ENCODE measurements at places on chromosomes 1 and 21.

DNA sequence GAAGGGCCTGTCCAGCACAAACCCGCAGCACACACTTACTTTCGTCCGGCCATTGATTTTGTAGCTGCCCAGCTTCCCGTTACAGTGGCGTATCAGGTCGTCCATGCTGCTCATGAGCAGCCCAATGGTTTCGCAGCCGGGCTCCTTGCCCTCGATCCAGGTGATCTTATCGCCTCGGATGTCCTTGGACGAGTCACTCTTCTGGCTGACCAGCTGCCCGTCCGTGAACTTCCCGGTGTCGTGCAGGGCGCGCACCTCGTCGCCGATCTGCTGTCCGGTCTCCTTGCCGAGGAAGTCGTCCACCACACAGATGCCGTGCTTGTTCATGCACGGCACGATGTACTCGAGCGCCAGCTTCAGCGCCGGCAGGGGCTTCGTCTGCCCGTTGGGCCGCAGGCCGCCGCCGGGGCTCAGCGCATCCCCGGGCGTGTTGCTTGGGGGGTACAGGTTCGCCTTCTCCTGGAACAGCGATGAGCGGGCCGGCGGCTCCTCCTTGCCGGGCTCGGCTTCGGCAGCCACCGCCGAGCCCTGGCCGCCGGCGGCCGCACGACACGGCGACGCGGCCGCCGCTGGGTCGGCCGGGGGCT lies 1.0 kb downstream of the EGLN1 start:
- DNase-seq = peak; percentile 46

DNA sequence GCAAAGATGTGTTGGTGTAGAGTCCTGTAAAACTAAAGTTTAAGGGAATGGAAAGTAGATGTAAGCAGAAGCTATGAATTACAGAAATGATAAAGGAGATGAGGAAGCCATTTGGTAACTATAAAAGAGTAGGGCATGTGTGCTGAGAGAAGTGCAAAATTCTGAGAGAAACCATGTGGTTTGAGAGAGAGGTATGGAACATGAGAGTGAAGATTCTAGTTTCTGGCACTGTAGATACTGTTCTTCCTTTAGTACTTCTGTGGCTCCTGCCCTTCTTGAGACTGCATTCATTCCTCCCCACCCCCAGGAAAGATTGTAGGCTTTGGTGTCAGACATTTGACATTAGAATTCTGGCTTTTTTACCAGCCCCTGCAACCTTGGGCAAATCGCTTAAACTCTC lies 15.4 kb downstream of the RALGPS2 start:
- DNase-seq = no peak

DNA sequence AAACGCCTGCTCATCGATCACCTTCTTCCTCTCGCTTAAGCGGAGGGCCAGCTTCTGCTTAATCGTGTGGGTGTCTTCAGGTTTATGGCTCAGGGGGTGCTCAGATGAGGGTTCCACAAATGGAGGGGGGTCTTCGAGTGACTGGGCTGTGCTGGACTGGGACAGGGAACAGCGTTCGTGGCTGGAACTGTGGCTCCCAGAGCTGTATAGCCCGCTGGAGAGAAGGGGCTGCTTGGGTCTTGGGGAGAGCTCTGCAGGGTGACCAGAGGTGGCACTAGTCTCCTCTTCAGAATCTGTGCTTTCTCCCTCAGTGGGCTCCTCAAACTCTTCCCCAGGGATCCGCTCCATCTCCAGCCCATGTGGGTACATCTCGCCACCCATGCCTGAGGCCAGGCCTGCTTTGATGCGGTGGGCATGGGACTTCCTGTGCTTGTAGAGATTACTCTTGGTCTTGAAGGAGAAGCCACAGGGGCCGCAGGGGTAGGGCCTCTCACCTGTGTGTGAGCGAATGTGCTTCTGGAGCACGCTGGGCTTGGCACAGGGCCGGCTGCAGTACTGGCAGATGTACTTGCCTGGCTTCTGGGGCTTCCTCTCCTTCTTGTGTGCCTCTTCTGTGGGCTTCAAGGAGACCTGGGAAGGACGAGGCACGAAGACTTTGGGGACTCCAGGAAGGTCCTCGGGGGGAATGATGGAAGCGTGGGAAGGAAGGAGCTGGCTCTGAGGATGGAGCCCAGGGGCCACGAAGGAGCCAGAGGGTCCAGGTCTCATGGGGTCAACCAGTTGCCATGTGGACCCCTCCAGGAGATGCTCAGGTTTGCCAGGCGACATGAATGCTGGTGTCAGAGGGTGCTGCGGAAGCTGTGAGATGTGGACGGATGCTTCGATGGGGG lies 99.4 kb upstream of the EDN2 start:
- DNase-seq = no peak

GRCh38 chr1:62439652-62440371 lies 3.0 kb downstream of the USP1 start:
- DNase-seq = no peak

GRCh38 chr1:57353654-57354053 lies 70.2 kb downstream of the DAB1 start:
- peak; percentile 49 for DNase-seq

DNA sequence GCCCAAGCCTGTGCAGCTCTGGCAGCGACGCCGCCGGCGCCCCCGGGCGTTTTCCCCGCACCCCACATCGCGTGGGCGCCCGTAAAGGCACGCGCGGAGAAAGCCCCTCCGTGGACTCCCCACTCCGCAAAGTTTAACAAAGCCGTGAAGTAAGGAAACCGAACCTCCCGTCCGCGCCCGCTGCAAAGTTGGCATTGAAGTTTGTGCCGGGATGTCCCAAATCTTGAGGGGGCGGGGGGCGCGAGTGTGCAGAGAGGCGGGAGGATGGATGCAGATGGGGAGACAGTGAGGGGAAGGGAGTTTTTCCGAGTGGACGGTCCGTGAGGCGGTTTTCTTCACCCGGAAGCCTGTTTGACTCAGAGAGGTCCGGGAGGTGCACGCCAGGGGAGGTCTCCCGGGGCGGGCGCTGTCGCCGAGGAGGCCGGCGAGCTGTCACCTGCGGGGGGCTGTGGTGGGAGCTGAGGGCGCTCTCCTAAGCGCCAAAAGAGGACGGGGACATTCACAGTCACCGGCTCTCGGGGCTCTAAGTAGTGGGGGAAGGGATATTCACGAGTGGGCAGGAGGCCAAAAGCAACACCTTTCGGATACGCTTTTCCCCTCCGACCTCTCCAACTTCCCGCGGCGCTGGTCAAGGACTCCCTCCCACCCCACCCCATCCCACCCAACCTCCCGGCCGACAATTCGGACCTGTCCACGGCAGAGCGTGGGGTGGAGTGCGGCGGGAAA lies 1.3 kb downstream of the WLS start:
- no peak for DNase-seq

DNA sequence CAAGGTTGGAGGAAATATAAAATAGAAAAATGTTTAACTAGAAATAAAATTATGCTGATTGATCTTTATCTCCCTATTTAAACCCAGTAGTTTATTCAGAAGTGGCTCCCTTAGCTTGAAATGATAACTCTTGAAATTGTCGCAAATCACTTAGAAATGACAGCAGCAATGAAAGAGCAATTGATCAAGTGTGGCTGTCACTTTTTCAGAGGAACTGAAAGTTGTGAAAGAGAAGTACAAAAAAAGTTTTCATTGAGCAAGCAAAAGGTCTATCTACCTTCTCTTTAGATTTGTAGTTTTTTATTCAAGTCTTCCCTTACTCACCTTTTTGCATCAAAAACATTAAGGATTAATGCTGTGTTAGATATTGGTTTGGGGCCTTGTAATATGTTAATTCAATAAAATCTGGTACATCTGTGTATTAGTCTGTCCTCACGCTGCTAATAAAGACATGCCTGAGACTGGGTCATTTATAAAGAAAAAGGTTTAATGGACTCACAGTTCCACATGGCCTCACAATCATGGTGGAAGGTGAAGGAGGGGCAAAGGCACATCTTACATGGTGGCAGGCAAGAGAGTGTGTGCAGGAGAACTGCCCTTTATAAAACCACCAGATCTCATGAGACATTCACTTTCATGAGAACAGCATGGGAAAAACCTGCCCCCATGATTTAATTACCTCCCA lies 48.3 kb downstream of the LRRC8C start:
- no peak for DNase-seq

DNA sequence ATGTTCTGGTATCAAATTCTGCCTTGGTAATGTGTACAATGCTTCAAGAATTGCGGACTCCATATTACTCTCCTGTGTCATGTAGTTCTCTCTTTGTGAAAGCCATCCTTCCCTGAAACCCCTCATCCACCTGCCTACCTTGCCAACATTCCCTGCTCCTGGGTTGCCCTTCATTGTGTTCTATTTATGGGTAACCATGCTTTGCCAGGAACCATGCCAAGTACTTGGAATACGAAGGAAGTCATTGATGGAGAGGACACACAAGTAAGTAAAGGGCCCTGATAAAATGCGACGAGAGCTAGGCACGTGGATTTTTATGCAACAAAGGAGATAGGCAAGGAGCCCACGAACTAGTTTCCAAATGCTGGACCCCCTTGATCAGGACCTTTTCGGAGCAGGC lies 300.8 kb downstream of the DISC1 start:
- no peak for DNase-seq

GRCh38 chr21:42632336-42632751 lies 21.1 kb upstream of the PDE9A start:
- DNase-seq = no peak

DNA sequence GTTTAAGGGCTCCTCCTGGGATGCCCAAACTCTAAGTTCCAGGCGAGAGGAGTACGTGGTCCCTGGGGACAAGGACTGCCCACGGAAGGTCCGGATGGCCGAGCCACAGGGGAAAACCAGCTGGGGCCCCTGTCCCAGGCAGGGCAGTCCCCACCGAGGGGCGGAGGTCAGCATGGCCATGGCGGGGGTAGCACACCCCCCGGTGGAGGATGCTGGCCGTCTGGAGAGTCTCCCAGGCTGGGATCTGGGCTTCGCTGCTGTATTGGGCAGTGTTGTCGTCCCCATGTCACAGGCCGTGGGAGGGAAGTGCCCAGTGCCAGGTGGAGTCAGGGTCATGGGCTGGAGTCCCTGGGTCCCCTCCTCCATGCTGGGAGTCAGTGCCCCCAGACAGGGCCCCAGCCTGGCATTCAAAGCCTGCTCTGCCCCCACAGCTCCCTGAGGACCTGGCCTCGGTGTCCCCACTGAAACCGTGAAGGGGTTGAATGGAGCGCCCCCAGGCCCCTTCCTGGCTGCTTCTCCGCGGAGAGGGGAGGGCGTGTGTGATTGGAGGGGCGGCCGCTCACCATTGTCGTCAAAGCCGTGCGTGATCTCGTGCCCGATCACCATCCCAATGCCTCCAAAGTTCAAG lies 6.8 kb downstream of the PRXL2B start:
- DNase-seq = no peak

GRCh38 chr1:110608247-110608646 lies 2.1 kb upstream of the KCNA2 start:
- DNase-seq = no peak

- no peak for DNase-seq
Observed at GRCh38 chr1:208148380-208148779, 95.8 kb downstream of the PLXNA2 start.

GRCh38 chr1:195766709-195767108 lies 841.5 kb downstream of the KCNT2 start:
- DNase-seq = no peak

DNA sequence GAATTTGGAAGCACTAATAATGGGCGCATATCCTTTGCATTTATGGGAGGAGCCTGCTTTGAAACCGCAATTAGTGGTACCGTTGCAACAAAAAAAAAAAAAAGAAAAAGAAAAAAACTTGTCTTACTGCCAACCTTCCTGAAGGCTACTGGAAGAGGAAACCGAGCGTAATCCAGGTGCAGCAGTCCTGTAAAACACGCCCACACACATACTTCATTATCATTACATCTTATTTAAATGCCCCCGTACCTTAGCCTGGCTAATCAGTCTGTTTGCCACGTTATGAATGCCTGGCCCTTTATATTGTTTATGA lies 686 bp upstream of the ZNF281 start:
- DNase-seq = peak; percentile 29

DNA sequence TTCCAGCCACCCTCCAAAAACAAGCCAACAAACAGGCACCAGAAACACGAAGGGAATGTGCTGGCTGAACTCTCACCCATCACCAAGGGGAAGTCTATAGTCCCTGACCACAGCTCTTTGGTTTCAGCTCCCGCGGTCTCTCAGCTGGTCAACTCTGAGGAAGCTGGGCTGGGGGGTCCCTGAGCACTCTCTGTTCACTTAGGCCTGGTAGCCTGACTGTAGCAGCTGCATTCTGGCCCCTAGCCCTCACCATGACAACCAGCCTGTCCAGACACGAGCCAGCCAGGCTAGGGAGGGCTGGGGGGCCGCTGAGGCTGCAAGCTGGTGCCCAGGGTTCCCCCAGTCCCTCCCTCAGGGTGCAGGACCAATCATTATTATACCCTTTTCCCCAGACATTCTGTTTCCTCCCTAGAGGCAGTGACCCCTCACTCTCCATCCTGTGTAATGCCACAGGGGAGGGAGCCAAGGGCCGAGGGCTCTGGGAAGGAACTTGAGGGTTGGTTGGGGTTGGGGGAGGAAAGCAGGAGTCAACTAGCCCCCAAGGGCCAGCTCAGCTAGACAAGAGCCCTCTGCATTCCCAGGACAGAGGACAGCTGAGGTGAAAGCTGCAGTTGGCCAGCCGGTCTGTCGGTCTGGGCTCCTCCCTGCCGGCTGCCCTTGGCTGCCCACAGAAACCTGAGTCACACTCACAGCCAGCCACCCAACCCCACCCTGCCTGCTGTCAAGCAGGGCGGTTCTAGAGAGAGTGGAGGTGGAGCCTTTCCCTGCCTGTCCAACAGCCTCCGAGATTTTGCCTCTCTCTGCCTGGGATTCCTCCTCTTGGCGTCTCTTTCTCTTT lies 1.2 kb upstream of the TRAPPC3 start:
- DNase-seq = peak; percentile 68

DNA sequence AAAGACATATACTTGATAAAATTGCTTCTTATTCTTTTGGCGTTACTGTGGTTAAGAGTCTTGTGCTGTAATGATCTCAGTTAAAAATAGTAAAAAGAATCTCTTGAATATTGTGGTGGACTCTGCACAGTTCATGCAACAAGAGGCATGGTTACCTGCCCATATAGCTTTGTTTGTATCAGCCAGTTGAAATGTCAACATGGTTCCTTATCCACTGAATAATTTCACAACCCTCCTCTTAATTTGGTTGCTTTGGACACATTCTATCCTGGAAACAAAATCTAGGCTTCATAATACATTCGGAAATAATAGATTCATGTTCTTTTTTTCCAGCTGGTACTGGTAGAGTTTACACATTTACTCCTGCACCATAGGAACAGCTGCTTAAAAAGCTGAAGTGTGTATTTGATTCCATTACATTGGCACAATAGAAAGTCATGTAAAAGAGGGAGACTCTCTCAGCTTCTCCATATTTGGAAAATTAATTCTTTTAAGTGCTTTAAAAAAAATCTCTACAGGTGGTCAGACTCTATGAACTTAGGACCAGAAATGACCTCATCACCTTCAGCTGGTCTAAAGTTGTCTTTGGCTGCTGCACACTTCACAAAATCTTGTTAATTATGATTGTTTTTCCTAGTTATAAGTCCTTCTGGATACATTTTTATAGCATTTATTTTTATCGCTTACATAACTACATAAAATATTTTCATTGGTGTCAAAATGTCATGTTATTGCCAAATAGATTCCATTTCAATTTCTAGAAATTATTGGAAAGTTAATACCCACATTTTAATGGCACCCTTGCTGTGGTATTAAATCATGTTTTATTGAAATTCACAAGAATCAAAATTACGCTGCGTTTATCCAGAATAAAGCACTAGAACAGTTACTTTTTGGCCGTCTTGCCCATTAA lies 100.2 kb downstream of the LTN1 start:
- no peak for DNase-seq

- no peak for DNase-seq
Observed at GRCh38 chr21:45592208-45592619, 50.0 kb upstream of the SLC19A1 start.

GRCh38 chr1:16326833-16327404 lies 25.4 kb downstream of the FBXO42 start:
- DNase-seq = no peak

Measured in right lung (tissue), 10 donors.